ENCODE measurements at places on chromosomes 2 and 18.
A peak's percentile ranks its signal among the peaks of the same experiment; 100 is the strongest.

GRCh38 chr2:134838143-134838620, at the start of gene ACMSD:
ACMSD (plus strand) TSS chr2:134838616; CDS start chr2:134838683, 67 bp downstream.
- no peak for DNase-seq

- DNase-seq: no peak
Observed at GRCh38 chr2:20531633-20532262, 84.9 kb downstream of the RHOB start.

DNA sequence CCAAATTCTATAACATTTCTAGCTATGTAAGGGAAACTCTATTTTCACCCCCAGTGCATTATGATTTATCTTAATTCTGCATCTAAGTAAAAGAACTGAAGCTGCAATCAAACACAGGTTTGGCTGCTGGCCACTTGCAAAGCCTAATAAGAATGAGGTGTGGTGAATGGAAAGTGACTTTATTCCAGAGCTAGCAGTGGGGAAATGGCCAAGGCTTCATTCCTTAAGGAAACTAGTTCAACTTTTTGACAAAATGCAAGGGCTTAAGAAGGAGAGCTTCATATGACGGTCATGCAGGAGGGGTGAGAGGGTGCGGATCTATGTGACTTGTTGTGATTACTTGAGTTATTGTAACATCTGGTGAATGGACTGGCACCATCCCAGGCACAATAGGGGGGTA, 1802.0 kb downstream of the SUCLG1 start:
- DNase-seq: no peak

GRCh38 chr2:106575955-106576354, 88.8 kb downstream of the CD8B2 start:
- no peak for DNase-seq

DNA sequence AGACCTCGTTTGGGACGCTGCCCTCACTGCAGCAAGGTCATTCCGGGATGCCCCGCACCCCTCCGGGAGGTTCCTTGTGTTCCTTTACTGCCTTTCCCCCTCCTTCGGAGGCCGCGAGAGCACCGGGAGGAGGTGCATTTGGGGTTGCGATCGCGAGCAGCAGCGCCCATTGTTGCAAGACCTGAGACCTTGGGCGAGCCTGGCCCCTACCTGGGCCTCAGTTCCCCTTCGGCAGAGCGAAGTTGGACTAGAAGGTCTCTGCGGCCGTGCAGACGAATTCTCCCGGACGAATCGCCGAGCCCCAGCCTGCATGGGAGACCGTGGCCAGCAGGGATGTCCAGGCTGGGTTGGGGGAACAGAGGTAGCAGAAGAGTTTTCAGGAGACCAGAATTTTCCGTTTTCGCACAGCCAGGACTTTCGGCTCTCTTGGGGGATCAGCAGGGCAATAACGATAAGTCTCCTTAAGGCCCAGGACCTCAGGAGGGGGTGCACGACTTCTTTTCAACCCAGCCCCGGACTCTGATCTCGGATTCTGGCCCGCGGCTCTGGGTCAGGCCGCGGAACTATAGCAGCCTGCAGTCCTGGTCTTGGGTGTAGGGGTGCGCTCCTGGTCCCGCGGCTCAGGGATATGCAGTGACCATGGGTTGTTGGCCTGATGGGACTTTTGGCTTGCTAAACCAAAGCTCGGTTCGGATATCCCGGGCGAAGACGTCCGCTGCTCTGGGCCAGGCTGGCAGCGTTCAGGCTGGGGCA, 2.8 kb downstream of the GDF7 start:
- DNase-seq: no peak

DNA sequence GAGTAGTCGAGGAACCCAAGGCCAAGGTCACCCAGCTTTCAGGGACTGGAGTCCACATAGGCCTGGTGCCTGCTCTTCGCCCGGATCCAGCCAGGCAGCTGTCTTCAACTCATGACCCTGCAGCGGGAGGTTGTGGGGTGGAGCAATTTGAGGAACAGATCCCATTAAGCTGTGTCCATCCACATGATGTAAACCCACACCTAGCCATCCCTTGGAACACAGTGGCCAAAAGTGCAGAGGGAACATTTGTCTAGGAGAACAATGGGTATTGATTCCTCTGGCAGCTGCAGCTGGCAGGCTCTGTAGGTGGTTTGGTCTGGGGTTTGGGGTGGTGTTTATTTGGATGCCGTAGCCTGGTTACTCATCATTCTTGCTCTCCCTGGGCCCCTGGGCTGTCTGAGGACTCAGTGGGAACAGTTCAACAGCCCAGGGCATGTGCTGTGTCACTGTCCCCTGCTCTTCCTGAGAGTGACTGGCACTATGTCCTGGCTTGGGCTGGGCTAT, 99.4 kb downstream of the TFCP2L1 start:
- peak; percentile 71 for DNase-seq

DNA sequence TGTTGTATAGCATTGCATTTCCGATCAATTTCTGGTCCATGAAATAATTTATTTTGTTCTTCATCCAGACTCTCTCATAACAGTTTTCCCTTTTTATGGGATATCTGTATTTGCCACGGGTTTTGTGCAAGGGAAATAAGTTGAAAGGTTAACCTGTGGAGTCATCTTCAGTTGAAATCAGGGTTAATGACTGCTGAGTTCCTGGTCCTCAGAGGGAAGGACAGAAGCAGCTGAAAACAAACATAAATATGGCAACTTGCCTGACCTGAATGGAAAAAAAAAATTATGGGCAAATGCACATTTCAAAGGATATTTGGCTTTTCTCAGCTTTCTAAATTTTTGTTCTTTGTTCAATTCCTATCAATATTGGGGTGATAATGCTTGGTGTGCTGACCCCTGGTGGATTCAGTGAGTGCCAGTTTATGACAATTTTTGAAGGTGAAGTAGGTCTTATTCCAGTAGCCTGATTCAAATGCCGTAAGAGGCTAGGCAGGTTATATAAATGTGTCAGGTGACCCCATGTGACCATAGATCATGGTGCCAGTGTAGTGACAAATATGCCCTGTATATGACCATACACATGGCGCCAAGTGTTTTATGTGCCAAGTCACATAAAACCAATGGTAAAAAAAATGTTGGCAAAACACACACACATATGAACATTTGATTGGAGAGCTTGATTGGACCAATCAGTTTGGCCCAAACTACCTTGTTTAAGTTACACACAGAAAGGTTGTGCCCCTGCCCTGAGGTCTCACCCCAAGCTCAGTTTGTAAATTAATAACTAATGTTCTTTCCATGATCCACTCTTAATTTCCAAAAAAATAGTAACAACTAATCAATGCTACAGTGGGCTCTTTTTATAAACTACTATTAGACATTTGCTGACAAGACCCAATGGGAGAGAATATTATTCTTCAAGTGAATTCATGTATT, 47.6 kb upstream of the FAM124B start:
- no peak for DNase-seq

DNA sequence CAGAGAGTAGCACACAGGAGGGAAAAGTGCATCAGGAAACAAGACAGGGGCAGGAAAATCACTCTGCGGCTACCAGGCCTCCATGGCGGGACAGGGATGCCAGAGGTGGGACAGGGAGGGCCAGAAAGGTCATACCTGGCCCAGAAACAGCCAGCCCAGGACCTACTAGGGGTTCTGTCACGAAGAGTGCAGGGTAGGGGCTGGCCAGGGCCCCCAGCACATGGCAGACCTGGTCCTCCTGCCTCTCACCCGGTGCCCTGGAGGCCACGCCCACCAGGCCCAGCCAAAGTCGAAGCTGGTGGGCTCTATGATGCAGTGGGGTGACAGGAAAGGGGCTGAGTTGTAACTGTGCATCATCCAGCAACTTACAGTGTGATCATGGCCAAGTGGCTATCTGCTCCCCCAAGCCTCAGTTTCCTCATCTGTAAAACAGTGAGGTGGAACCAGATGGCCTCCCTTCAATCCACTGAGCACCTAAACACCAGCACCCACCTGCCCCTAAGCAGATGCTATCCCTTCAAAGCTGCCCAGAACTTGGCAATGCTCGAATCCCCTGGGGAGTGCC, 10.6 kb downstream of the CYP26B1 start:
- no peak for DNase-seq

DNA sequence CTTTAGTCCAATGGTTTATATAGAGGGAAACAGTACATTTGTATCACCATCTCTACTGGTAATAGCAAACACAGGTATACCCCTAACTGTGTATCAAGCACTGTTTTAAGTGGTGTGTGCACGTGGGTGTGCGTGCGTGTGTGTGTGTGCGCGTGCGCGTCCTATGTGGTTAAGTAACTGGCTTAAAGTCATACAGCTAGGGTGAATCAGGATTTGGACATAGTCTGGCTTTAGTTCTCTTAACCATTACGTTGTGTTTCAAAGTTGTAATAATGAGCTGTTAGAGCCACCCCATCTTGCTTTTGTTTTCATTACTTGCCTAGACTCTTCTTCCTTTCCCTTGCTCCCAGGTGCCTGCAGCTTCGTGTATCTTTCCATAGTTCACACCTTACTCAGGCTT, 2.1 kb downstream of the HADHB start:
- DNase-seq: no peak

DNA sequence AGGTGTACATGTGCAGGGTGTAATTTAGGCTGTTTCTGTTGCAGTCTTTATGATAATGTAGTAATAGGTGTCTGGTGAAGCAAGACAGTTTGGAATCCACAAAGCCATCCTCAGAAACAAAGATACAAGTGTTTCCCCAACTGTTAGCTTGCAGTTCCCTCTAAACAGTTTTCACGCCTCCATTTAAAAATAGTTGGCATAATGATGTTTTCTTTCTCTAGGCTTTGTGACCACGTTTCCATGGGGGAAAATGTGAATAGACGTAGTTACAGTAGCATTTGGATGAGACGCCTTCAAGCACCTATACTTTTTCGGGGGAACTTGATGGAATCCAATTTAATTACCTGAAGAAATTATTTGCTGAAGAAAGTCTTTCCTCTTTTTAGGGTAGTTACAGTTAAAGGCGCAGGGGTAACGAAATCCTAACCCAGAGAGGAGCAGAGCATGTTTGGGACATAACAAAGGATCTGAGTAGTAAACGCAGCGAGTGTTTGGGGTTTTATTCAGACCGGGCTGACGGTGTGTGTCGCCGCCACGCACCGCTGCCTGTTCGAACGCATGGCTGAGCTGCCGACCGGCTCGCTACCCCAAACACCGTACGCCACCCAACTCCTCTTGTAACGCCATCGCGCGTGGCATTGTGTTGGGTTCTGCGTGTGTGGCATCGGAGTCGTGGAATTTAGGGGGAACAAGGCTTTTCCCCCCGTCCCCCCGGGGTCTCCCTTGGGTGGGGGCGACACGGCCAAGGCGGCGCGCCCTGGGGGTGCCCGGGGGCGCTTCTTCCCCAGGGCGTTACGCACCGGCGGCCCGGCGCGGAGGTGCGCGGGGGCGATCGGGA, 681 bp upstream of the NRP2 start:
- no peak for DNase-seq

GRCh38 chr18:49529596-49529995, 32.3 kb upstream of the LIPG start:
- DNase-seq: no peak

DNA sequence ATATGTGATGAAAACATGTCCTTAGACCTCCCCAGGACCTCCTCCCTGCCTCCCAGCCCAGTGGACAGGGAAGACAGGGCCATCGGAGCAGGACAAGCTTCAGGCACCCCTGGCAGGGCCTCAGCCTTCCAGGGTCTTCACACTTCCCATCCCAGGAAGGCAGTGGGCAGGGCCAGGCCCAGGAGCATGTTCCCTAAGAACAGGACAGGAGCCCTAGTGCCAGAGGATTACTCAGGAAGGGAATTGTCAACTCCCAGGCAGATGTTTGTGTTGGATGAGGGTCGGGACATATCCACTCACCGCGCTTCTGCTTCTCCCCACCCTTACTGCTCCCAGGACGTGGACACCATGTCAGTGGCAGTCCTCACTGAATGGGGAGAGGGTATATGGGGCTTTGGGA, 138.9 kb downstream of the TNS1 start:
- DNase-seq: no peak

GRCh38 chr2:110755491-110756078, 23.2 kb downstream of the ACOXL start:
- DNase-seq: no peak

- no peak for DNase-seq
Observed at GRCh38 chr18:3725115-3725514, 275.1 kb downstream of the TGIF1 start.

DNA sequence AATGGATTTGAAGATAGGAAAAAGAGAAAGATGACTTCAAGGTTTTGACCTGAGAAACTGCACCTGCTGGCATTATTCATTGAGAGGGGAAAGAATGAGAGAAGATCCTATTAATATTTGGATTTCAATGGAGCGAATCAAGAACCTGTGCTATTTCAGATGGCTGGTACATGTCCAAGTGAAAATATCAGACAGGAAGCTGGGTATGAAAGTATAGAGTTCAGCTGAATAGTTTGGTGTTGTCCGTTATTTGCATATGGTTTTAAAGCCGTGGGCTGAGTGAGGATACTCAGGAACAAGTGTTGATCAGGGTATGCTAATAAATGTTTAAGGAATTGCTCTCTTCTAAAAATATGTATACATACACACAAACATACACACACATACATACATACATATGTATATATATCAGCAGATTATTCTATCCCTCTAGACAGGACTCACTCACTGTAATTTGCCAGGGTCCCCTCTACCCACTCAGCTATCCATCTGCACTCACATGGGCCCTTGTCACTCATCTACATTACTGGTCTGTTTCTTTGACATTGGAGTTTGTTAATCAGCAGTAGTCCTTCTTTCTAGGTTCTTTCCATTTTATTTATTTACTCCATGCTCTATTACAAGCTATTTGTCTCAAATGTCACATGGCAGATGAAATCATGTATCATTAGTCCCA, 33.9 kb upstream of the IKZF2 start:
- no peak for DNase-seq

- no peak for DNase-seq
Observed at GRCh38 chr2:166127217-166128155, at the start of gene SCN1A. SCN1A (minus strand) TSS chr2:166128020; CDS start chr2:166073621, 54,399 bp downstream.

- DNase-seq: peak; percentile 6
Observed at GRCh38 chr2:12032398-12032797, 286.0 kb downstream of the LPIN1 start.

DNA sequence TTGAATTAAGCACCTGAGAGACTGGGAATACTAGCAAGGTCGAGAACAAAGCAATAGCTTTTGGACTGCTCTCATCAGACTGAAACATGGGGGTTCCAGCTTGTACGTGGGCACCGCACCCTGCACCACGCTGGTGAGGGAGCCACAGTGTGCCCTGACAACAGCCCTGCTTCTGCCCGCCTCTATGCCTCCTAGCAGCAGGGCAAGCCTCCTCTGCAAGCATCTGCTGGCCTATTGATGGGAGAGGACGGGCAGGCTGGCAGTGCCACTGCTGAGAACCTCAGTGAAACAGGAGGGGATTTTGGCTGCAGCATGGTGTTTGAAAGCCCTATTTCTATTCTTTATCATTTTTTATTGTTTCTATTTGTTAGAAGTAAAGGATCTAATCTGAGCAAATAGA, 146.1 kb upstream of the OTOS start:
- DNase-seq: no peak

GRCh38 chr18:36602071-36602470, 226.7 kb downstream of the TPGS2 start:
- no peak for DNase-seq

DNA sequence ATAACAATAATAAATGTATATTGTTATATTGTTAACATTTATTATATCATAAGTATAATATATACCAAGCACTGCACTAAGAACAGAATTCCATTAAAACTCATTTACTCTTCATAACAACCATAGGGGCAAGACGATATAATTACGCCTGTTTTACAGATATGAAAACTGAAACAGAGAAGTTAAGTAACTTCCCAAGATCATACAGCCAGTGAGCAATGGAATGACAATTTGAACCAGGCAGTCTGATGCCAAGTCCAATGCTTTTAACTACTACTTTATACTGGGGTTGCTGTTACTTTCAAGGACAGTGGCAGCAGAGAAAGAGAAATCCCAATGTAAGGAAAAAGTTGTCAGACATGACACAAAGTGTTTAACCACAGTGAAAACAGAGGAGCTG, 338.8 kb upstream of the ID2 start:
- no peak for DNase-seq

All from SHP77 treated with DMSO at 0.1 percent for 48 hours (cell line).